Renal pelvis (tissue), 12 donors: ENCODE measurements at places on chromosomes 3 and 15.

DNA sequence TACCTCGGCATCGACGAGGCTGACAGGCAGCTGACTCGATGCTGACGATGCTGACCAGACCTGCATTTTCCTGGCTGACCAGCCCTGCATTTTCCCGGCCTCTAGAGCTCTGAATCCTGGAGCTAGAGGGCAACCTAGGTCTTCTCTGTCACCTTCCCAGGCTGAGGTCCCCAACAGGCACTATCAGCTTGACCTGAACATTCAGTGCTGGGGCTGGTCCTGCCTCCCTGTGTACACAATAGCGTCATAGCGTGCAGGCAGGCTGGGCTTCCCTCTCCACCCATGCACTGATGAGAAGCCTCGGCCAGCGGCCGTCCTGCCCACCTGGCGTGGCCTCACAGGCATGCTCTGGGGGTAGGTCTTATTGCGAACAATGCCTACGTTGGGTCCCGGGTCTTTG, 62.3 kb upstream of the SNRPA1 start:
- DNase-seq = no peak

DNA sequence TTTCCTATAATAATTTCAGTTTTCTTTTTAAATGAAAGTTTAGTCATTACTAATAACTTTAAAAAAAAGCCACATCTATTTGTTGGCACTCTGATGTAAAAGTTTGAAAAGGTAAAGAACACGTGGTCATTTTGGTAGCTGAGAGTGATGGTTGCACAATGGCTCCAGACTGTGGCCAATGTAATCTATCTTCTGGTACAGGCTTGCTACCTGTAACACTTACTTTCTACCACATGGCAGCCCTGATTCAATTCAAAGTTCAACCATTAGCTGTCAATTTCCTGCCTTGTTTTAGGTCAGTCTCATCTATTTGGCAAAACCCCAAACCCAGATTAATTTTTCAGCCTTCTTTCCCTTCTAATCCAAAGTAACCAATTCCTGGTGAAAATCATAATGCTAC, 126.1 kb downstream of the TUSC7 start:
- DNase-seq = no peak

GRCh38 chr3:181730316-181730715, 18.6 kb downstream of the SOX2 start:
- no peak for DNase-seq

DNA sequence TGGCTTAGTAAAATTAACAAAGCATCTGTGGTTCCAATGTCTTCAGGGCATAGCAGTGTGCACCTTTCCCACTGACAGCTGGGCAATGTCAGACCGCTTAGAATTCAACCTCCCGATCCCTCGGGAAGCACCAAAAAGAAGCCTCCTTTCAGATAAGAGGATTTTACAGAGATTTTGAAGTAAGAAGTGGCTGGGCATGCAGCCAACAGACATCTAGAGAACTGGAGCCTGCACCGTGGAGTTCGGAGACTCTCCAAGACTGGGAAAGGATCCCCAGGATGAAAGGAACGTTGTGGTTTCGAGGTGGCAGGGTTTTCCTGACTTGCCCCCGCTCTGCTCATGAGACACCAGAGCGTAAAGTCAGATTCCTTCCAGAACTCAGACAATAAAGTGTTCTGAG, 5.3 kb downstream of the FAM174B start:
- DNase-seq = no peak

DNA sequence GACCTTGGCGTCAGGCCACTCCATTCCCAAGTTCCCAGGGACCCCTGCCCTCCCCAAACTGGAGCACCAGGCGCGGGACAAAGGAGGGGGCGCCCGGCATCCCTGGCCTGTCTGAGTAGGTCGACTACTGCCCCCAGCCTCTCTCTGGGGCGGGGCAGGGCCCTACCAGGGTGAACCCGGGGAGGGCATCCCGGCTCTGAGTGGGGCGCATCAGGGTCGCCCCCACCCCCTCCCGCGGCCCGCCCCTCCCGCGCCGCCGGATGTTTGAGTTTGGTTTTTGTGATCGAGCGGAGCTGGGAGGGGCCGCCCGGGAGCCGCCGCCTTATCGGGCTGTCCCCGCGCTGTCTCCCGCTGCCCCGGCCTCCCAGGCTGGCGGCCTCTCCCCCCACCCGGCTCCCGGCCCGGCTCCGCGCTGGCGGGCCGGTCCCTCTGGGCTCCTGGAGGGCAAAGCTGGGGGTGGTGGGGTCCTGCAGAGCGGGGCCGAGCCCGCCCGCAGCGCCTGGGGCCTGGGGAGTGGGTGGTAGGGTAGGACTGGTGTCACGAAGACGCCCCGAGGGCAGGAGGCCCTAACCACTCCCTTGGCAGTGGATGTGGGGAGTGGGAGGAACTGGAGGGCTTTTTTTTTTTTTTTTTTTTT, 47.2 kb upstream of the SMAD6 start:
- DNase-seq = no peak

- DNase-seq = no peak
These were observed 217.0 kb upstream of the ICE2 start for GRCh38 chr15:60695713-60696522.

GRCh38 chr15:38535491-38536200, 29.0 kb downstream of the RASGRP1 start:
- DNase-seq = no peak

GRCh38 chr3:54986294-54986693, 58.4 kb upstream of the LRTM1 start:
- DNase-seq = no peak

- DNase-seq = no peak
These were observed 6.3 kb downstream of the ADGRG7 start for GRCh38 chr3:100615684-100616083.

DNA sequence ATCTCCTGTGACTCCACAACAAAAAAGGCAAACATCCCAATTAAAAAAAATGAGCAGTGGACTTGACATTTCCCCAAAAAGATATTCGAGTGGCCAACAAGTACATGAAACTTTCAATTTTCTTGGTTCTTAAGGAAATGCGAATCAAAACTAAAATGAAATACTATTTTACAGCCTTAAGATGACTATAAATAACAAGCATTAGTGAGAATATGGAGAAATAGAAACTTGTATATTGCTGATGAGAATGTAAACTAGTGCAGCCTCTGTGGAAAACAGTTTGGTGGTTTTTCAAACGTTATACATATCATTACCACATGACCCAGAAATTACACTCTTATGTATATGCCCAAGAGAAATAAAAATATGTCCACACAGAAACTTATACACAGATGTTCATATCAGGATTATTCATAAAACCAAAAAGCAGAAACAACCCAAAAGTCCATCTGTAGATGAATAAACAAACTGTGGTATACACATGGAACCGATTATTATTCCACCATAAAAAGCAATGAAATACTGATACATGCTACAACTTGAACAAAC, 153.2 kb upstream of the GPR149 start:
- no peak for DNase-seq

- no peak for DNase-seq
These were observed 10.3 kb upstream of the MCF2L2 start for GRCh38 chr3:183438735-183439134.

GRCh38 chr3:37556789-37557301, 304.8 kb upstream of the CTDSPL start:
- DNase-seq = no peak

DNA sequence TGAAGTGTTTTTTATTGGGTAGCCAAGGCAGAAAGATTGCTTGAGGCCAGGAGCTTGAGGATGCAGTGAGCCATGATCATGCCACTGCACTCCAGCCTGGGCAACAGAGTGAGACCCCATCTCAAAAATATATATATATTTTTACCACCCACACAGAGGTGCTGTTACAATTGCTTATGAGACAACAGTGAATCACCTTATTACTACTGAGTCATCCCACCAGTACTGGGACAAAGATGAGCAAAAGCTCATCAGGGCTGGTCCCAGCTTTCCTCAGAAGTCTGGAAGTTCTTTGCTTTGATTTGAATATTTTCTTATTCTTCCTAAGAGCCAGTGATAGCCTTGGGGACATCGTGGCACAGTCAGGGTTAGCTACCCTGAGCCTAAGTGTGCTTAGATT, 207.7 kb downstream of the SOX2 start:
- no peak for DNase-seq

GRCh38 chr3:141406265-141406664, 38.0 kb downstream of the ZBTB38 start:
- no peak for DNase-seq

DNA sequence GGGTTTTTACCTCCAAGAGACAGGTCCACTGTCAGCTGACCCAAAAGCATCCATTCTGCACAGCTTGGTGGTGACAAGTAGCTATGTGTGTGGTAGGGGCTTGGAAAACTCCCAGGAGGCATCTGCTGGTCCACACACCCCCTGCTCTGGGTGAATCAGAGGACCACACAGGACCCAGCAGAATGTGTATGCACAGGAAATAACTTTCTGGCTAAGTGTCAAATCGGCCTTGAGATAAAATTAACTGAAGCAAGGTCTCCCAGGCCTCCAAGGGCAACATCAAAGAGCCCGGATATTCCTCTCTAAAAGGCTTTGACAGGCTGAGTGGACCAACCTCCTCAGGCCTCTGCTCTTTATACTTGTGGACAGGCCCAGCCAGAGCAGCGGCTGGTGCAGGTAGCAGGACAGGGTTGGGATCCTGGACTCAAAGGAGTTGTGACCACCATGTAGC, 66.5 kb downstream of the CTNNB1 start:
- no peak for DNase-seq

GRCh38 chr3:71070497-71071463, 512.7 kb downstream of the FOXP1 start:
- peak; percentile 30 for DNase-seq

- no peak for DNase-seq
These were observed 21.5 kb downstream of the ALCAM start for GRCh38 chr3:105388176-105388575.

DNA sequence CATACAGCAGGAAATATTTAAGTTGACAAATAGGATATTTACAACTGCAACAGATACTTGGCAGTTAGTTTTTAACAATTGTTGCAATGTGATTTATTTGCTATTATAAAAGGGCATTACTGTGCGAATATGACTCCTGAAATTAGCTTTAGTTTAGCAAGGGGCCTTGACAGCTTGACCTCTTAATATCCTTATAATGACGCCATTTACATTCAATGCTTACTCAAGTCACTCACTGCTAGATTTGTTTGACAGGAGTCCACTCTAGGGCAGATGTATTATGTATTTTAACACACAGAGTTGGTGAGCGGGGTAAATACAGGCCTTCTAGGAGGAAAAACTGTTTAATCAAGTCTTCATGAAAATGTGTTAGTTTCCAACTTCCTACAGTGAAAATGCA, 58.1 kb upstream of the C15orf61 start:
- DNase-seq = no peak

DNA sequence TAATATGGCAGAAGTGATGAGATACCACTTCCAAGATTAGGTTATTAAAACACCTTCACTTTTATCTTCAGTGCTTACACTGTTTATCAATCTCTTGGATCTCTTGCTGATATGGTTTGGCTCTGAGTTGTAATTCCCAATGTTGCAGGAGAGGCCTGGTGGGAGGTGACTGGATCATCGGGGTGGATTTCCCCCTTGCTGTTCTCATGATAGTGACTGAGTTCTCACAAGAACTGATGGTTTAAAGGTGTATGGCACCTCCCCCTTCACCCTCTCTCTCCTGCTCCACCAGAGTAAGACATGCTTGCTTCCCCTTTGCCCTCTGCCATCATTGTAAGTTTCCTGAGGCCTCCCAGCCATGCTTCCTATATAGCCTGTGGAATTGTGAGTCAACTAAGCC, 11.8 kb downstream of the GOLIM4 start:
- DNase-seq = no peak

- no peak for DNase-seq
These were observed 89.1 kb upstream of the ALCAM start for GRCh38 chr3:105277656-105278055.

GRCh38 chr15:74628949-74629348, 13.3 kb downstream of the CLK3 start:
- no peak for DNase-seq

- no peak for DNase-seq
These were observed 155.1 kb upstream of the TBL1XR1 start for GRCh38 chr3:177352424-177352823.

DNA sequence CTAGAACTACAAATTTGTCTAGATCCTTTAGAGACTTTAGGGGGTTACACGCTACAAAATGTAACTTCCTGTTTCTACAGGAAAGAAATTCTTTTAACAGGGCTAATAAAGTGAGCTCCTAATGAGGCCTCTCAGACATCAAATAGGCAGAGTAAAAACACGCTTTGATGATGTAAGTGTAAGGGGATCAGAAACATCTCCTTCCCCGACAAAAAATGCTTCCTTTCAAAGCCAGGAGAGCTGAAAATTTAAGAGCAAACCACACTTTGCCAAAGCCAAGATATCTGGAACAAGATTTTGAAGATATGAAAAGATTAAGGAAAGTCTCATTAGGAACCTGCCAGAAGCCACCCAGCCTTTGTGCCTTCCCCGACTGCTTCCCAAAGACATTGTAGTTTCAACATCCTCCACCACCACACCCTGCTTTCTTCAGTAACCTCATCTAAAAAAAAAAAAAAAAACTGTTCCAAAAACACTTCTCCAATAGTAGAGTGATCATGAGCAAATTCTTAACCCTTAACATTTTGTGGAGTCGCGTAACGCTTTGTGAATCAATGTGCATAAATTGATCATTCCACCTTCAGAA, 505.0 kb upstream of the THBS1 start:
- no peak for DNase-seq

GRCh38 chr3:108554229-108554628, 35.0 kb downstream of the CIP2A start:
- no peak for DNase-seq

DNA sequence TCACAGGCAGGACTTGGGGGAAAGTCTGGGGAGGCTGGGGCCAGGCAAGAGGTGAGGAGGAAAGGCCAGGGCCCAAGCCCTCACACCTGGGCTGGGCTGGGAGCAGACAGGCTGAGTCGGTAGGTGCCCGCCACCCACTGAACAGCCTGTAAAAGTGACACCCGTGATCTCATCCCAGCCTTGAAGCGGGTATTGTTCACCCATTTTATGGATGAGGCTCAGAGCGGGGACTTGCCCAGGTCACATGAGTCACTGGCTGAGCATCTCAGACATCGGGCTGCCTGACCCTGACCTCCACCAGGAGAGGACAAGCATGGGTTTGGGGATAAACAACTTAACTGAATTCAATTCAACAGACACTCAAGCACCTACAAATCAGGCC, 52.0 kb upstream of the CTSH start:
- DNase-seq = no peak
